Fibroblast of skin of left quadriceps (primary cell): ENCODE measurements at places on chromosomes 12 and 14.

GRCh38 chr14:50657753-50658152 is 10.4 kb downstream of the SAV1 start:
- DNase-seq, result no peak

GRCh38 chr12:2853626-2854025 is 3.2 kb downstream of the TEX52 start:
- peak; percentile 58 for DNase-seq

DNA sequence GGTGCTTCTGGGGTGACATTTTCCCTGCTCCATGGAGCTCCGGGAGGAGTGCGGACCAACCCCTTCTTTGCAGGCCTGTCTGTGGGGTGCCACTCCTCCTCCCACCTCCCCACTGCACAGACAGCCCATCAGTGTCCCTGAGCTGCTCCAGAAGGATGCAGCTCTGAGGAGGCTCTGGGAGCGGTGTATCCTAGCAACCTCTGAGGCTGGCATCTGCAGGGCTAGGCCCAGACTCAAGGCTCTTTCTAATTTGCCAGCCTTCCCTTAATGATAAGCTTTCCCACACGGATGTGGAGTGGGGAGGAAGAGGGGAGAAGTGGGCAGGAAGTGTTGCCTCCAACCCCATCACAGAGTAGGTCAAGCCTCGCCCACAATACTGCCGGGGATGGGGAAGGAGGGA is 59.7 kb downstream of the CALM1 start:
- no peak for DNase-seq

- no peak for DNase-seq
Measured at GRCh38 chr14:100890061-100890850, 13.3 kb downstream of the RTL1 start.

DNA sequence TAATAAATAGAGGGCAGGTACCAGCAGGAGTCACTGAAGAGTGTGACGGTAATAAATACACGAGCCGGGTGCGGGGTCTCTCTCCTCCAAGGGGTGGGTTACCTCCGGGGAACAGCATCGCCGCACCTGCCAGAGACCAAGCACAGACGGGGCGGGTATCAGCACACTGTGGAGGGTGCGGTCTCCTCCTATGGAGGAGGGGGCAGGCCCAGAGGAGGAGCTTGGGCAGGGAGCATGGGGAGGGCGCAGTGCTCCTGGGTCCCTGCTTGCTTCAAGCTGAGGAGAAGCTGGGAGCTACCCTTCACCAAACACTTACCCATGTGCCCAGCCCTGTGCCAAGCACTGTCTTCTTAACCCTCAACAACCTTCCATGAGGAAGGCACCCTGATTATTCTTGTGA is 12.8 kb downstream of the PGF start:
- no peak for DNase-seq

DNA sequence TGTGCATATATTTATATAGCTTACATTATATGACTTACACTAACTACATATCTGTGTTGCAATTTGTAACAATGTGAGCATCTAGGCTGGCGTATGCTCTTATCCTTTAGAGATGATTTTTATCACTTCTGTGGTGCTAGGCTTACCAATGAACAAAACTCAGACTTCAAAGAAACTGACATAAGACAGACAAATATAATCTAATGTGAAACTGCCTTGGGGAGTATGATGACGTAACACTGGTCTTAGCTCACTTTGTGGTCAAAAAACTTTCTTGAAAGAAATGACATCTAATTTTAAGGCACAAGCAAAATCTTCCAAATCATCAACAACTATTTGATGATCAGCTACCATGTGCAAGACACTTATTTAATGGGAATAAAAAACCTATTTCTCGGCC is 50.0 kb downstream of the SOX5 start:
- no peak for DNase-seq

- no peak for DNase-seq
Measured at GRCh38 chr12:120103044-120103338, 13.6 kb downstream of the RAB35 start.

DNA sequence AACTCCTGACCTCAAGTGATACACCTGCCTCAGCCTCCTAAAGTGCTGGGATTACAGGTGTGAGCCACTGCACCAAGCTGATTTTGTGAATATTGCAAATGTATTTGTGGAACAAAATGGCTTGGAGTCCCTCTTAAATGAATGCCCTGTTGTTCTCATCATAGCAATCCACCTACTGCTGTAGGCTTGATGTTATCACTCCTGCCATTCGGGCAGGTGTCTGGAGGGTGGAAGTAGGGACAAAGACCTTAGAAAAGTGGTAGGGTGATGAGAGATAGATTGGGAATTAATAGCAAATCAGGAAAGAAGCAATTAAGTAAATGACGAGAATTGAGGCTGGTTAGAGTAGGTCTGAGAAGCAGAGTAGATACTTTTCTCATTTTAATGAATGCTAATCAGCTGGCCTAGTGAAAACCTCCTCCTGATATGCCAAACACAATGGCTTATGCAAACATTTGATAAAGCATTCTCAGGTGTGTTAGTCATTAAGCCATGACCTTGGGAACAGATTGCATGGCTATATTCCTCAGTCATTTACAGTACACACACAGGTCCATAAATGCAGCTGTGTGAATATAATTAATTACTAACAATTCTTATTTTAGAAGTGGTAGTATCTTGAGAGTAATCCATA is 60.5 kb upstream of the USP44 start:
- no peak for DNase-seq

GRCh38 chr12:70598467-70599193 is 38.6 kb downstream of the PTPRB start:
- no peak for DNase-seq
